ENCODE measurements at places on chromosomes 12 and 14.

- DNase-seq = no peak
Measured at GRCh38 chr12:132226604-132227003, 82.3 kb downstream of the NOC4L start.

GRCh38 chr12:57886542-57886941 lies 40.0 kb upstream of the CTDSP2 start:
- DNase-seq = no peak

GRCh38 chr12:59194794-59195193 lies 274.5 kb upstream of the LRIG3 start:
- DNase-seq = no peak

GRCh38 chr12:43022838-43023237 lies 433.3 kb upstream of the PRICKLE1 start:
- DNase-seq = no peak

DNA sequence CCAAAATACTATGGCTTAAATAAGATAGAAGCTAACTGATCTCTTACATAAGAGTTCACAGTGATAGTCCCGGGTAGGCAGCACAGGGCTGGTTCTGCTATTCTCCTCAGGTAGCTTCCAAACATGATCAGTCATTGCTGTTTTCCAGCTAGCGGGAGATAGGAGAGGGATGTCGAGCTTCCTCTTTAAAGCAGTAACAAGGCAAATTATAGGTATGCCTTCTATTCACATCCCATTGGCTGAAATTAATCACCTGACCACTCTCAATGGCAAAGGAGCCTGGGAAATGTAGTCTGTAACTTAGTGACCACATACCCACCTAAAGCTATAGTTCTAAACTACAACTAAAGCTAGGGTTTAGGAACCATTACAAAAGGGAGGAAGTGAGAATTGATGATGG lies 34.5 kb upstream of the VRK1 start:
- peak; percentile 45 for DNase-seq

DNA sequence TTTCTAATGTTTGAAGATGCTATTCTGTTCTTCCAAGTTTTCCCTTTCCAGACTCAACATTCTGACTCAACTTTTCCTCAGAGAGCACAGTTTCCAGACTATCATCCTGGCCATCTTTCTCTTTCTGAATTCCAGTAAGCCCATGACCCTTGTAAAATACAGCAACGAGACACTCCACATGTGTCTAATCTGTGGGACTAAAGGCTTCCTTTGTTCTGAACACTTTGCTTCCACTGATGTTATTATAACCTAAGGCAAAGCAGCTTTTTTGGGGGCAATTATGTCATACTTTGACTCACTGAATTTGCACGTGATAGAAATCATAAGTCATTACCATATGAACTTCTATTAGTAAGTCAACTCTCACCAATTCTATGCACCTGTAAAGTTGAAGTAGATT lies 6.3 kb upstream of the ART4 start:
- DNase-seq = no peak

DNA sequence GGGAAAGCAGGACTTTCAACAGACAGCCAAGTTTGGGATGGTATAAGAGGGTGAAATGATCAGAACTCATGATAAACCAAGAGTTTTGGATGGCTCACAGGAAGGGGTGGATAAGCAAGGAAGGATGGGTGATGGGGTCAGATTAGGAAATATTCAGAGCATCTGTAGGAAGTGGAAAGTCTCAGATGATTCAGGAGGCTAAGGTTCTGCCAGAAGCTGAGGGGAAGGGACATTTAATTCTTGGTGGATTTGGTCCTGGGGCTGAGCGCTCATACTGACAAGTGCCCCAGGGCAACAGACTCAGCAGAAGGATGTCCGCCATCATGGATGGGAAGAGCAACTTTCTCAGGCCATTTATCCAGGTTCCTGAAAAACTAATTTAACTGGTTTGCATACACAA lies 28.4 kb upstream of the BDKRB2 start:
- DNase-seq = no peak

GRCh38 chr14:34300882-34301734 lies 160.9 kb downstream of the SPTSSA start:
- no peak for DNase-seq

- DNase-seq = no peak
Measured at GRCh38 chr14:64824471-64824870, 55.2 kb downstream of the SPTB start.

GRCh38 chr14:57583396-57583795 lies 89.7 kb upstream of the CCDC198 start:
- DNase-seq = no peak

GRCh38 chr14:58697266-58697929 lies 59.6 kb downstream of the DACT1 start:
- DNase-seq = no peak

DNA sequence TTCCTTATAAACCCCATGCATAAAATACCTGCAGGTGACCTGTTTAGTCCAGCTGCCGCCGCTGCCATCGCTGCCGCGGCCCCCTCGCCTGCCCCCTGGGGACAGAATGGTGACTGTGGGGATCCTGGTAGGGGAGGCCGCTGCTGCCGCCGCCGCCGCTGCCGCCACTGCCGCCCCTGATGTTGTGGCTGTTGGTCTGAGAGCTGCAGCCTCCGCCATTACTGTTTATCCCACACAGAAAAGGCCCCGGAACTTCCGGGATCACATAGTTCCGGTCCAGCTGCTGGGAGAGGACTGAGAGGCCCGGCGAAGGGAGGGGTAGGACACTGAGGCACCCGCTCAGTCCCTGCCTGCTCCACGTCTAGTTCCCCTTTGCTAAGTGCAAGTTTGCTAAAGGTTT lies 244.9 kb downstream of the C12orf50 start:
- no peak for DNase-seq

DNA sequence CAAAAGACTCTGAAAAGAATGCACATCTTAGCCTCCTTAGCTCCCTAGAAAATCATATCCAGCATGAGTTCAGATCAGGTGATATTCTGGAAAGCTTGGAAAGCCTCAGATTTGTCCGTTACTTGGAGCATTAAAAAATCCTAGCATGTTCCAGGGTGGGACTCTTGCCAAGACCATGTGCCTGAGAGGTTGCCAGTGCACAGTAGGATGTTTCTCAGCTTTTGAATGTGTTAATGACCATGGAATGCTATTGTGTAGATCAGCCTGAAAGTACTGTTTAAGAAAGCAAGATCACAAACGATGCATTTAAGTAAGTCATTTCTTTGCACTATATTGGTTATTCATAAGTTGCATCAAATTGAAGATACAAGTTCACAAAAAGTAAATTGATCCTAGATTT lies 230.5 kb downstream of the ETNK1 start:
- DNase-seq = no peak

DNA sequence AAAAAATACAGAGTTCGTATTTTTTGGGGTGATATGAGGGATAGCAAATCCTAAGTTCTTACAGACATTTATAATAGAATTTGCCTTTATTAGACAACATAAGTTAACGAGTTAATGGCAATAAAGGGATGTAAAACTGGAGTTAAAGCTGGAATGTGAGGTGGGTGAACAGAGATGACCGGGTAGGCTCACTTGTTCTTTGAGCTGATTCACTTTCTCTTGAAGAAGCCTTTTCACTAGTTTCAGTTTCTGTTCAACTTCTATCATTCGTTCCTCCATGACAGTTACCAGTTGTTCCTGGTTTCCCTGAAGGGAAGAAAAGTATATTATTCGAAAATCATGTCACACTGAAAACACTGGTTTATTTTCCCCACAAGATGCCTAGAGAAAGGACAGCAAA lies 57.7 kb upstream of the SAV1 start:
- no peak for DNase-seq

GRCh38 chr12:55683676-55684075 lies 24.0 kb downstream of the ITGA7 start:
- no peak for DNase-seq

DNA sequence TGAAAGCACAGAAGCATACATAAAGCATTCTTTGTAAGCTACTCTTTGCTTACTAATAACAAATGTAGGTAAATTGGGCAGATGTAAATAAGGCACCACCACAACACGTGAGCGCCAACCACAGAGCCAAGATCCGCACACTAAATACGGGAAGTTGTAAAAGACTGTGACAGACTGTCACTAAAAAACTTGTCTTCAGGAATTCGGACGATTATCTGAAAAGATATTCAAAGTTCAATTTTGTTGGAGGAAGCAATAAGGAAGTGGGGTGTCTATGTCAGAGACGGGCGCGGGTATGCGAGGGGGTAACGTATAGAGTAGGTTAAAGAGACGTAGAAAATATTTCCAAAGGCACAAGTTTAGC lies 1.5 kb upstream of the HSP90B1 start:
- DNase-seq = peak; percentile 44

GRCh38 chr14:32197919-32198318 lies 3.9 kb upstream of the RNU6-7 start:
- DNase-seq = no peak

GRCh38 chr14:20179880-20180279 lies 10.8 kb upstream of the OR11G2 start:
- DNase-seq = no peak

- DNase-seq = no peak
Measured at GRCh38 chr12:123732251-123732650, 20.1 kb downstream of the ATP6V0A2 start.

DNA sequence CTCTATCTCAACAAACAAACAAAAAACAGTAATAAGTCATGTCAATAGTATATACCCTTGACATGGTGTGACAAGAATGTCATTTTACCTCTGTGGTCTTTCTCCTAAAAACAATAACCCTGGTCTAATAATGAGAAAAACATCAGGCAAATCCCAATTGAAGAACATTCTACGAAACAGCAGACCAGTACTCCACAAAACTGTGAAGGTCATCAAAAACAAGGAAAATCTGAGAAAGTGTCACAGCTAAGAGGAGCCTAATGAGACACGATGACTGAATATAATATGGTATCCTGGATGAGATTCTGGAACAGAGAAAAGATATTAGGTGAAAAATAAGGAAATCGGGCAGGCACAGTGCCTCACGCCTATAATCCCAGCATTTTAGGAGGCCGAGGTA lies 5.6 kb upstream of the COCH start:
- DNase-seq = no peak

DNA sequence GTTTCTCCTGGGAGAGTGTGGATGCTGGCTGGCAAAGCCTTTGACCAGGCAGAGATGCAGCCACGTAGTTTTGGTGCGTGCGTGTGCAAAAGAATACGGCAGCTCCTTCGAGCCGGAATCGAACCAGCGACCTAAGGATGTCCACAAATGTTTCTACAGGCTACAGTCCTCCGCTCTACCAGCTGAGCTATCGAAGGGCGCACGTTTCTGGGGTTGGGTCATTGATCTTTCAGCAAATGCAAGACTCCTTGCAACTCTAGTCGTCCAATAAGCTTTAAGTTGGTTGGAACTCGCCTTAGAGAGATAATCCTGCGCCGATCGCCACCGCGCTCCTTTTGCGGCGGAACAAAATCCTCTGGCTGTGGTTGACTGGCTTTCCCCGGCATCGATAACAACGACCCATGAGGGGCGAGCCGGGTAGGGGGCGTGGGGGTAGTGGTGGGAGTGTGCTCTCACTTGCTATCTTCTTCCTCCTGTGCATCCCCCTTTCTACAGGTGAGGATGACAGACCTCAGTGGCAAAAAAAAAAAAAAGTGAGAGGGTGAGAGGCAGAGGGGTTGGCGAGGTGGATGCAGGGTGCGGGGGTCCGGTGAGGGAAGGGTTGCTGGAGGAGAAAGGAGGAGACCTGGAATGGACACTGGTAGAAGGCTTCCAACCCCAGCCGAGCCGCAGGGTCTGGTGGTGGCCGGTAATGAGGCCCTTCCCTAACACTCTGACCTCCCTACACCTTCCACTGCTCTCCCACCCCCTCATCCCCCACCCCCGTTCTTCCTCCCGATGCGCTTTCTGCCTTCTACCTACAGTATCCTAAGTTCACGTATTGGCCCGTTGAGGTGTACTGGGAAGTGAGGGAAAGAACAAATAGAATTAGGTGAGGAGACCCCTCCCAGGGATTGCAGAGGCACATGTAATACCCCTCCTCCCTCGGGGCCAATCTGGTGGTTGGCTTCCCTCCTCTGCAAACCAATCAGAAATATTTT lies 11.8 kb upstream of the OR6S1 start:
- DNase-seq = peak; percentile 28

DNA sequence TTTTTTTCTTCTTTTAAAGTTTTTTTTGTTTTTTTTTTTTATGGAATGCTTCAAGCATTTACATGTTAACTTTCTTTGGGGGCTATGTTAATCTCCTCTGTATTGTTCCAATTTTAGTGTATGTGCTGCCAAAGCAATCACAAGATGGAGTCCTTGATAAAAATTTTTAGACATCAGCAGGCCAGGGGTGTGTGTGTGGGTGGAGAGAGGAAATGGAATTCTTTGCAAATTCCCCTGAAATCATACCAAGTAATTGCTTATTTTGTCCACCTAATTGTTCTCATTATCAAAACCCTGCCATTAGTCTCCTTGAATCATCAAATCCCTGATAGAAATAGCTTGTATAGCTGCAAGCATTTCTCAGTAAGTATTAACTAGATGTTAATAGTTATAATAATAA lies 21.7 kb downstream of the RNF212B start:
- DNase-seq = no peak

DNA sequence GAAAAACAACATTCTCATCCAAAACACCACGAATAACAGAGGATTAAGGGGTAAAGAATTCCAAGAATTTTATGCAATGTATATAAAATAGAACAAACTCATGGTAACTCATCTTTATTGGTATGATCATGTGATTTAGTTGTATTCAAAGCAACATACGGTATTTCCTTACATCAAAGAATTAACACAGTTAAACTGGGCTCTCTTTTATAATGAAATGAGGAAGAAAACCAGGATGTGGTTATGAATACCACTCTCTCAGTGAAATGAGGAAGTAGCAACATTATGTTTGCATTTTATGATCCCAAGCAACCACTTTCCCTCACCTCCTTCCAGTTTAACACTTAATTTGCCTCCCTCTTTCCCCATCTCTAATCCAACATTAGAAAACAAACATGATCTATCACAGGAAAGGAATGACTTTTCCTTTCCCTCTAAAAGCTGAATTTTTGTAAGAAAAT lies 22.9 kb downstream of the SPTLC2 start:
- no peak for DNase-seq

DNA sequence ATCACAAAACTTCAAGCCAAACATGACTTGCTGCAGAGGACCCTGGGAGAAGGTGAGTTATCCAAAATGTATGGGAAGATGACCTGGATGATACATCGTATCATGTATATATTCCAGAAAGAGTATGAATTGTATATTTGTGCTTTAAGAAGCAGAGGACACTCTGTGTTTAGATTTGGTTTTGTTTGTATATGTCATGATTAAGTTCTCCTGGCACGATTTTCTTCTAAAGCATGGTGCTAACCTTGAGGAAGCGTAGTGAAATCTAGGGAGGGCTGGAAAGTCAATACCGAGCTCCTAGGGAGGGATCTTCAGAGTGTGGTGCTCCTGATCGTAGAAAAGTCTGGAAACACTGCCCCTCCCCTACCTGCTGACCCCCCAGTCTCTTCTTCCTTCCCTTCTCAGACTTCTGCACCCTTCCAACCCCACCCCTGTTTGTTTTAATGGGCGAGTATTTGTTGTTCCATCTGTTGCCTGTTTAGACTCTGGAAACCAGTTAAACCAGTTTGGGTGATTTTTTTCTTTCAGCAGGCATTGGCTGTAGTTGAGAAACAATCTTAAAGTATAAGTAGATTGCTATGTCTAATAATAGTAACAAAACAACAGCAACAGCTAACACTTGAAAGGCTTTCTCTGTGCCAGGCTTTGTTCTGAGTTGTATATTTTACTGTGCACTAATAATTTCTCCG lies 141.6 kb downstream of the KICS2 start:
- no peak for DNase-seq

Data from effector memory CD8-positive, alpha-beta T cell (primary cell).